ENCODE measurements at places on chromosomes 11 and 22. TPM values are rescaled to one million over a fixed set of nuclear protein-coding genes. Genes with fewer than 3 reads are reported as not detected.
A peak's percentile ranks its signal among the peaks of the same experiment; 100 is the strongest.

The HPX gene
- total RNA-seq: not detected

The GRAP2 gene
- 2.2 TPM for total RNA-seq

GRCh38 chr11:44622721-44623258, 57.3 kb downstream of the CD82 start:
- DNase-seq: no peak

DNA sequence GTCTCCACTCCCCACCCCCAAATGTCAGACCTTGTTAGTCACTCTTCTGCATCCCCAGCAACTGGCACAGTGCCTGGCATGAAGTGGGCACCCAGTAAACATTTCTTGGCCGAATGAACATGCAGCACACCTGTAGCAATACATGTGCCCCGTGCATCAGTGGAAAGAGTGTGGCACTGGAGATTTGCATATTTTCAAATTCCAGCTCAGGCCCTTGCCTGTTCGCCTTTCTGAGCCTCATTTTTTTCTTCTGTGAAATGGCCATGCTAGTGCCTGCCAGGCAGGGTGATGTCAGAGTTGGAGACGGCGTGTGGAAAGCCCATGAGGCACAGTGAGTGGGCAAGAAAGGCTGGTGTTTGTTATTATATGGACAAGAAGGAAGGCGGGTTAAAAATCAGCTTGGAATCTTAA, 38.7 kb downstream of the CD82 start:
- no peak for DNase-seq

GRCh38 chr11:12402025-12402424, 24.7 kb downstream of the PARVA start:
- DNase-seq: peak; percentile 15

Measured in SK-MEL-5 (cell line).